ENCODE measurements at places on chromosomes 7 and 10.

- no peak for DNase-seq
These were observed 5.4 kb downstream of the PPP1R17 start for GRCh38 chr7:31692451-31692850.

- no peak for DNase-seq
These were observed 165.3 kb downstream of the USP6NL start for GRCh38 chr10:11446133-11446532.

DNA sequence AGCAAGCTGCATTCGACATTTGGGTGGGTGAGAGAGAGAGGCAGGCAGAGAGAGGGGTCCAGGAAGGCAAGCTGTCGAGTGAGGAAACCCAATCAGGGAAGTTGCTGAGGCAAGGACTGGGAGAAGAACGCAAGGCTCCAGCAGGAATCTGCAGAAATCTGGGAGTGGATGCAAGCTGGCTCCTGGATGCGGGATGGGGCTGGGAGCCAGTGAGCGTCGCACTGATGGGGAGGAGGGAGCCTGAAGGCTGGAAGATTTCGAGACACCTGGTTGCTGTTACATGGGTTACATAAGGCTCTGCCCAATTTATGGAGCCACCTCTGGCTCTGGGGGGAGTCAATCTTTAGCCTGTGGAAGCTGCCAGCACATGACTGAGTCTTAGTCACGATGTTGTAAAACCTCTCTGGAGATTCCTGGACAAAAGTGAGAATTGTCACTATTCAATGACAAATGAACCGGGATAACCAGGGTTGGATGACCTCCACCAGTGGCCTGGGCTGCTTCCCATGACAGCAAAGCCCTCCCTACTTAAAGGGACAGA lies 51.1 kb upstream of the ADRB1 start:
- DNase-seq, result no peak

- DNase-seq, result no peak
These were observed 1528.8 kb upstream of the LRRTM3 start for GRCh38 chr10:65396997-65397396.

DNA sequence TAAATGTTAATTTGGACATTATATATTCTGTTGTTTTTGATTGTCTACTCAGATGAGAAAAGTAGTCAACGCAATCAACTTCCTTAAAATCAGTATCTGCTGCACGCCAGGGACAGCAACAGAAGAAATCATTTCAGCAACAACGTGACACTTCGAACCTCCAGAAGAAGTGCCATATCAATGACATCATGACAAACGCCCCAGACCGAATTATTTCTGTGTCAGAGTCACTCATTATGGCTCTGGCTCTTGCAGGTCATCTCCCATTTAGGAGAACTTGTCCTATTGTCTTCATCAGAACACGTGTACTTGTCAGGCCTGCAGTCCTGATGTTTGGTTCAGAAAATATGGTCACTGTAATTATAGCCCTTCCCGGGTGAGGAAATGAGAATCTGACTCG lies 276.3 kb downstream of the ADARB2 start:
- no peak for DNase-seq

GRCh38 chr10:53284615-53285182 lies 512.1 kb upstream of the MBL2 start:
- no peak for DNase-seq

- DNase-seq, result no peak
These were observed 165.8 kb upstream of the ADCY1 start for GRCh38 chr7:45408409-45408737.

DNA sequence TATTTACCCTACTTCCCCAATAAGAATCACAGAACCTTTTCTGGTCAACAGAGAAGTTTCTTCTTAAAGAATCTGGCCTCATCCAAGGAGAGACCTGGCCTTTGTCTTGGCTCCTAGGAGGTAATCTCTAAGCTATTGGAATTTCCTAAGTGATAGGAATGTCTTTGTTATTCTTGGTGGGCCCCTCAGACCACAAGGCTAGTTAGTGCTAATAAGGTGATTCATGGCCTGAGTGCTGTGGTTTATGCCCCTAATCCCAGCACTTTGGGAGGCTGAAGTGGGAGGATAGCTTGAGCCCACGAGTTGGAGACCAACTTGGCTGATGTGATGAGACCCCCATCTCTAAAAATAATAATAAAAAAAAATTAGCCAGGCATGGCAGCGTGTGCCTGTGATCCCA lies 60.0 kb upstream of the CYP2C18 start:
- DNase-seq, result no peak

- no peak for DNase-seq
These were observed 92.0 kb upstream of the FAM180A start for GRCh38 chr7:135840591-135840990.

DNA sequence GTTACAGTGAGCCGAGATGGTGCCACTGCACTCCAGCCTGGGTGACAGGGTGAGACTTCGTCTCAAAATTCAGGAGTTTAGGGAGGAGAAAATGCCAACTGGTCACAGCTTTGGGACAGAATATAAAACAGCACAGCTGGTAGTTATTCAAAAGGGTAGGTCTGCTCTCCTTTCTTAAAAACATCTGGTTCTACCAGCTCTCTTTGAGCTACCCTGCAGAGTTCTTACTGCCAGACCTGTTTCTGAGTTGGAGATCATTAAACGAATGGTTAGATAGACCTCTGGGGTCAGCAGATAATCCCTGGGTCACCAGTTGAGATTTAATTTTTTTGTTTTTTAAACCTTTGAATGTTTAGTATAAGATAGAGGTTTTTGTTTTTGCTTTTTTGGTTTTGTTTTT lies 52.6 kb downstream of the MCU start:
- DNase-seq, result no peak

DNA sequence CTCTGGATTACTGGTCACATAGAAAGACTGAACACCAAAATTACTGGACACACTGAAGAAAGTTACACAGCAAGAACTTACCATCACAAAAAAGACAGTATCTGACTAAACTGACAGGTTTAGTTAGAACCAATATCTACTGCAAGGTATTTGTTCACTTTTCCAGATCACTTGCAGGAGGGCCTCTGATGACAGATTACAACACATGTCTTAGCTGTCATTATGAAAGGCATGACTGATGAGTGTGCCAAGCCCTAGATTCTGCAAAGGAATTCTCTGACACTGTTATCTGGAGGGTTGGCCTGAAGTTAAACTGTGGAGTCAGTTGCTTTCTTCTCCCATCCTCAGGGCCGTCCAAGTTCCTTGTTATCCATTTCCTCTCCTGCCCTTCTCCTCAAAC lies 242.7 kb downstream of the KIF20B start:
- DNase-seq, result no peak

DNA sequence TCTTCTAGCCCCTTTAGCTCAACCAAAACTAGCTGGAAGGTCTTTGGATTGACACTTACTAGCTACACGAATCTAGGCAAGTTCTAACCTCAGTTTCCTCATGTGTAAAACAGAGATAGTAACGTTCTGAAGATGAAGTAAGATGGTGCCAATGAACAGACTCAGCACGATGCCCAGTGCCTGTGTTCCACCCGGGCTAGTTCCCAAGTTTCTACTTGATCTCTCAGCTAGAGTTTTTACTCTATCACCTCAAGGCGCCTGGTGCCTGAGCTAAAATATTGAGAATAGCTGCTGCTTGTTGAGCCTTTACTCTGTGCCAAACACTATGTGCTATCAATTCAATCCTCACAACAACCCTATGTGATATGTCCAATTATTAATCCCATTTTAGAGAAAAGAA lies 1.4 kb upstream of the PPP1R3C start:
- DNase-seq, result no peak

- no peak for DNase-seq
These were observed 12.6 kb downstream of the USP6NL start for GRCh38 chr10:11598712-11599397.

DNA sequence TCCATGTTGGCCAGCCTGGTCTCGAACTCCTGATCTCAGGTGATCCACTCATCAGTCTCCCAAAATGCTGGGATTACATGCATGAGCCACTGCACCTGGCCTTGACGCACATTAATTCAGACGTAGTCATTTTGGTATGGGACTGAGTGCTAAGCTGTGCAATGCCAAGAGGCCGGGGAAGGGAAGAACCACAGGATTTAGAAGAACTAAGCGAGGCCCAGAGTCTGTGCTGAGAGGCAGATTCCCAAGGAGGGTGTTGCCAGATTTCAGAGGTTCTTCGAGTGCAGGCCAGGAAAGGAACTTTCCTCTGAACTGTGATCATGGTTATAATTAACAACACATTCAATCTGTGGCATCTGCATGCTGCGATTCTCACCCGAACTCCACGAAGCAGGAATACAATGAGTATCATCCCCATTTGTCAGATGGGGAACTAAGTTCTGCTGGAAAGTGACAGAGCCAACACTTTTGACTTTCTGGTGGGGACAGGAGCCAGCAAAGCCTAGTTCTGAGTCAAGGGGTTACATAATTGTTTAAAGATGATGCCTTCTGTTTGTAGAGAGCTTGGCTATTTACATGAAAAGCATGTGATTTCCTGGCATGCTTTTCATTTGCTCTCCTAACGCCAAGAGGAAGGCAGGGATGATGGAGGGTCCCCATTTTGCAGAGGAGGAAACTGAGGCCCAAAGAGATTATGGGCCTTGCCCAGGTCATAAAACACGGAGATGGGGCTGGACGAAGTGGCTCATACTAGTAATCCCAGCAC lies 6.2 kb upstream of the ZAN start:
- DNase-seq, result no peak

- no peak for DNase-seq
These were observed 435.0 kb downstream of the POM121L12 start for GRCh38 chr7:53470336-53470970.

- DNase-seq, result no peak
These were observed at the start of gene CABCOCO1 for GRCh38 chr10:61662794-61663259. Gene CABCOCO1 (plus strand): TSS chr10:61662929. CDS start chr10:61662973, 44 bp downstream.

- DNase-seq, result no peak
These were observed 52.4 kb downstream of the SORBS1 start for GRCh38 chr10:95508730-95509129.

GRCh38 chr10:34403512-34403911 lies 411.6 kb downstream of the PARD3 start:
- DNase-seq, result no peak

DNA sequence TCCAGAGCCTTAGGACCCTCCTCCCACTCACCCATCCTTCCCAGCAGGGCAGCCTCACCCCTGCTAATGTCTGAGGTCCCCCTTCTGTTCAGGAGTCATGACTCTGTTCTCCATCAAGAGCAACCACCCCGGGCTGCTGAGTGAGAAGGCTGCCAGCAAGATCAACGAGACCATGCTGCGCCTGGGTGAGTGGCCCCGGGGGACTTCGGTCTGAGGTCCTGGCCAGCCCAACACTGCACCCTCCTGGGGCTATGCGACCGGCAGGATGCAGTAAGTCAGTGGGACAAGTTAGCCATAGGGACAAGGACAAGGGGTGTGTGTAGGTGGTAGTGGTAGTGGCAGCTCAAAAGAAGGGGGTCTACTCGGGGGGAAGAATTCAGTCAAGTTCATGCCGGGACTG lies 16.2 kb upstream of the AHCYL2 start:
- DNase-seq, result no peak

DNA sequence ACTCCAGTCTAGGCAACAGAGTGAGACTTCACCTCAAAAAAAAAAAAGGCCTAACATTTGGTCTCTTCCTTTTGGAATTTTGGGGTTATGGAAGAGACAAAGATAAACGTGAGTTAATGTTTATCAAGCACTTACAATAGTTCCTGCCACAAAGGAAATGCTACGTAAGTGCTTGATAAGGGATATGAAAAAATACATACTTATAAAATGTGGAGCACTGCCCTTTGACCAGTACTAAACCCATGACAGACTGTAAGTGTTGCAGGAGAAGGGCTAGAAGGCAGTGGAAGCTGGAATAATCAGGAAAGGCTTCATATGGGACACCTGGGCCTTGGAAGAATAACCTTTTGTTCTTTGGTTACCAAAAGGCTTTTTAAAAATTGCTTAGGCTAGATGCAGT lies 25.5 kb downstream of the TMEM248 start:
- no peak for DNase-seq
